NCI-H526 treated with DMSO at 0.1 percent for 48 hours (cell line): ENCODE measurements at places on chromosomes 13 and 19.

- DNase-seq, result peak; percentile 46
These were observed 3.6 kb upstream of the CEACAM3 start for GRCh38 chr19:41792513-41793413.

GRCh38 chr13:94641409-94641941, 39.8 kb downstream of the GPR180 start:
- no peak for DNase-seq

GRCh38 chr13:43242040-43242439, 218.7 kb downstream of the DNAJC15 start:
- DNase-seq, result no peak

DNA sequence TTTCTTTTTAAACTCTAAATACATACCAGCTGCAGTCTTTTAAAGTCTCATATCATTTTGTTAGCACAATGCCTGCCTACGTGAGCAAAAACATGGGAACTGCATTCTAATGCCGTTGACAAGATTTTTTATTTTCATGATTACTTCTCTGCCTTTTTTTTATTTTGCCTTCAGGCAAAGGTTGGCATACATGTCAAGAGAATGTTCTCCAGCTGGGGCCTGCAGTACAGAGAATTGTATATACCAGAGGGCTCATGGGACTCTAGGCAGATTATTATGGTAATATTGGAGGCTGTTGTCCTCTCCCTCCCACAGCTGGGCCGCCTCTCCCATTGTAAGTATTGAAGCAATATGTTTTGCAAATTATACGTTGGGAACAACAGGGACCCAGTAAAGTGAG, 53.9 kb upstream of the OBI1 start:
- no peak for DNase-seq

GRCh38 chr13:107099661-107100060, 531.7 kb upstream of the ARGLU1 start:
- no peak for DNase-seq

- DNase-seq, result peak; percentile 95
These were observed 270.8 kb downstream of the SPRY2 start for GRCh38 chr13:80070024-80070703.

GRCh38 chr19:16328824-16329482, 4.3 kb downstream of the KLF2 start:
- DNase-seq, result no peak

DNA sequence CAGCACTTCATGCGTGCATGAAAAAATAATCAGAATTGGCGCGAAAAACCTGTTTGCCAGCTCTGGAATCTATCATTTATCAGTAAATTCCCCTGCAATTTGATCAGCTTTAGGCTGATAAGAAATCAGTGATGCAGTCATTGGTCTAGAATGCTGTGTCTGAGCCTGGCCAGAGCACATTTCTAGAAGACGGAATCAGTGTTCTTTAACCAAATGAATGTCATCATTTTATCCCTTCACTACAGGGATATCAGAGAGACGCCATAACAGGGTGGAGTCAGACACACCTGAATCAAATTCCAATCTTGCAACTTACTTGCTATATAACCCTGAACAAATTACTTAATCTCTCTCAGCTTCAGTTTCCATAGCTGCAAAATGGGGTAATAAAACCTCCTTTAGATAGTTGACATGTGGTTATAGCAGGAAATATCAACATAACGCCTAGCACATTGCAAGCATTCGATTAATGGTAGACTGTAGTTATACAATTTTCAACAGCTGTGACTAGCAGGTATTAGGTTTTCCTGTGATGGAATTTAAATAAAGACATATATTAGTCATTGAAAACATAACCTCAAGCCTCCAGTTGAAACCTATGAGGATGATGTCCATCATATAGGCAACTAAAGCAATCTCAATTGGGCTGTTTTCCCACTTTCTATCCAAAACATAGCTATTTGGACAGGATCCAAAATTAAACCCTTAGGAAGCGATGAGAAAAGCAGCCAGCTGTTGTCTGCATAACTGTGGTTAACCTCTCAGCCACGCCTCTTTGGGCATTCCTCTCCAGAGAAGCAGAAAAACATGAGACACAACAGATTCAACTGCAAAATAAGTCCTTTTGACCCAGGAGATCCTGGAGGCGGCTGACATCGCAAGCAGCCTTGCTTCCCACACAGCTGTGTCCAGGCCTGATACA, 51.6 kb upstream of the UBL3 start:
- DNase-seq, result no peak
